ENCODE measurements at places on chromosomes 6 and 20. TPM values are rescaled to one million over a fixed set of nuclear protein-coding genes. Genes with fewer than 3 reads are reported as not detected.

The PDE10A gene
- not detected for total RNA-seq

The C6orf163 gene
- total RNA-seq: 1.2 TPM

DNA sequence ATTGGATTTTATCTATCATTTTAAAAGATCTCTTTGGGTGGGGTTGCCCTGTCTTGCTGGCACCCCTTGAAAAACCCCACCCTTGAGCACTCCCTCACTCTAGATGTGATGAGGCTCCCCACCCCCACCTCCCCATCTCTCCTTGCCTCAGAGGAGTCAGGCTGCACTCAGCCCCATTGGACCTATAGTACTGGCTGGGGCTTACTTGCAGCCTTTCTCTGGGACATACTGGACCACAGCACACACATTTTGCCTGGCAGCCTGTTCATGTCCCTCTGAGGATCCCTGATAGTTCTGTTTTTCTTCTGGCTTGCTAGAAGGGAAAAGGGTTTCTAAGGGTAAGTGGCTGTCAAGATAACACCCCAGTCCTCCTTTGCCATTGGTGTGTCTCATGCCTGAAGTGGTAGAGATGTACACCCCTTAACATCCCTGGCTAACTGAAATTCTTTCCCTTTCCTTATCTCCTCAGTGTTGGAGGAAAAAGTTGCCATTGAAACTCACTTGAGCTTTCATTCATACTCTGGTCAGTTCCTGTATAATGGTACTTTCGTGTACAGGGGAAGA lies 553.4 kb upstream of the CITED2 start:
- DNase-seq: no peak

GRCh38 chr6:44304282-44305199 lies 8.6 kb downstream of the AARS2 start:
- peak; percentile 60 for DNase-seq

GRCh38 chr20:54023406-54023805 lies 47.0 kb downstream of the BCAS1 start:
- no peak for DNase-seq

GRCh38 chr6:134903448-134903847 lies 46.5 kb downstream of the ALDH8A1 start:
- no peak for DNase-seq

- peak; percentile 21 for DNase-seq
These were observed 732 bp downstream of the CYP24A1 start for GRCh38 chr20:54172856-54173652.

- DNase-seq: peak; percentile 75
These were observed 129.1 kb upstream of the SMLR1 start for GRCh38 chr6:130697995-130698535.

GRCh38 chr6:72350296-72350881 lies 271.5 kb upstream of the KCNQ5 start:
- DNase-seq: no peak

DNA sequence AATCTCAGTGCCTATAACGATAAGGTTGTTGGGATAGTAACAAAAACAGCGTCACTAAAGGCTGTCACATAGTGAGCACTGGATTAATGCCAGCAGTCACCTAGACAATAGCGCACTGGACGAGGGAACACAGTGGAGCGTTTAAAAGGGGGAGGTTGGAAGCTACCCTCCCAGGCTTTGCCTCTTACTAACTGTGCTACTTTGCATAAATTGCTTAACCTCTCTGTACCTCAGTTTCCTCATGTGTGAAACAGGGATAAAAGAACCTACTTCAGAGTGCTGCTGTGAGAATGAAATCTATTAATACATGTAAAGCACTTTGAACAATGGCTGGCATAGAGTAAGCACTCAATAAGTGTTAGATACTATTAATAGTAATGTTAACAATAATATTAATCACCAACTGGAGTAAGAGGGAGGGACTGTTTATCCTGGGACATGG lies 10.5 kb downstream of the BCL2L1 start:
- no peak for DNase-seq

DNA sequence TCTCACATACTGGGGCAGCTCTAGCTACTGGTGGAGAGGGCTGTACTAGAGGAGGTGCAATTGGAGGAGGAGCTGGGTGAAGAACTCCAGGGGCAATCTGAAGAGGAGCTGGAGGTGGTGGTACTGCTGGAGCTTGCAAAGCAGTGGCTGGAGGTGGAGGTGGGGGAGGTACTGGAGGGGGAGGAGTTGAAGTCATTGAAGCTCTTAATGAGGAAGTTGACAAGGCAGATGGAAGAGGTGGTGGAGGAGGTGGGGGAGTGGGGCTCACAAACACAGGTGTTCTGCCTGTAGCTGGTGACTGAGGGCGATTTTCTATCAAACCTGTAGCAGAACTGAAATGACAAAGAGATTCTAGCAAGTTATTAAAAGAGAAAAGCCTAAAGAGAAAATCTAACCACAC lies 77.6 kb downstream of the WASF1 start:
- DNase-seq: no peak
